ENCODE measurements at places on chromosomes 6 and 20. TPM values are rescaled to one million over a fixed set of nuclear protein-coding genes. Genes with fewer than 3 reads are reported as not detected.

- no peak overlapping the region for H3K27ac ChIP-seq
- H3K27me3 ChIP-seq, result no peaks in the 10 kb centered on the region
- no peaks in the 10 kb centered on the region for H3K4me1 ChIP-seq
- H3K4me3 ChIP-seq, result no peak overlapping the region
These were observed 104.6 kb upstream of the GLP1R start for GRCh38 chr6:38943964-38944363.

The PDYN gene
- not detected for total RNA-seq

DNA sequence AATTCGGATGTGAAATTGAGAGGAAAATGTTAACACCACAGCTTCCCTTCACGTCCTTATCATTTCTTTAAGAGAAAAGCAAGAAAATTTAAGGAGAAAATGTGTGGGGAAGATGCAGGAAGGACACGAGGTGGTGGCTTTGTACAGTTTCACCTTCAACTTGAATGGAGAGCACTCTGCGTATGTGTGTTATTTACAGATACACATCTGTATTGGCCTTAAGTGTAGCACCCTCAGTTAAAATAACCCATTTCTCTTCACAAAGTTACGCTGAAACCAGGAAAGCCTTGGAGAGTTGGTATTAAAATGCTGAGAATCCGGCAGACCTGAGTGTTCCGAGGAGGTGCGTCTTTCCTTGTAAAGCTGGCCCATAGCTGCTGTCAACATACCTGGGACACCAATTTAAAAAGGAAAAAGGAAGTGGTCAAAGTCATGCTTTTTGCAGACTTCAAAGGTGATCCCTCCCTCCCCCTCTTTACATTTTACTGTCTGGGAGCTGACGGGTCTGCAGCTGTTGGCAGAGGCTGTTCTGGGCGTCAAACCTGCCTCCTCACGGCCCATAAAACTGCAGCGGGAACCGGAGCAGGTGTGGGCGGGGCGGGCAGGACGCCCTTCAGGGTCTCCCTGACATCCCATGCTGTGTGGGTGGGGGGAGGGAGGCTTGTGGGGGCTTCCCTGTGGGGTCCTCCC, 61.3 kb upstream of the TBXT start:
- H3K36me3 ChIP-seq, result no peaks in the 10 kb centered on the region
- H3K4me3 ChIP-seq, result peak overlapping the region; percentile 45
- peaks cover 14% of the 10 kb centered on the region for H3K4me1 ChIP-seq
- H3K27me3 ChIP-seq, result no peaks in the 10 kb centered on the region

The OVOL2 gene
- not detected for total RNA-seq

All from Karpas-422 (cell line).